Stimulated activated CD4-positive, alpha-beta T cell treated with anti-CD3 and anti-CD28 coated beads, Interleukin-1b, Interleukin-23, amount 100 ng/mL, for 1 hour (primary cell): ENCODE measurements at places on chromosomes 7 and 10.

- no peak for DNase-seq
These were observed 53.2 kb downstream of the BPGM start for GRCh38 chr7:134699899-134700298.

GRCh38 chr10:80187465-80188409 is 17.6 kb downstream of the ANXA11 start:
- DNase-seq: no peak

- DNase-seq: no peak
These were observed 87.5 kb downstream of the FRMD4A start for GRCh38 chr10:14243221-14243620.

GRCh38 chr7:124457841-124458240 is 307.8 kb downstream of the GPR37 start:
- DNase-seq: no peak

GRCh38 chr7:117047496-117047895 is 94.2 kb downstream of the ST7 start:
- no peak for DNase-seq

DNA sequence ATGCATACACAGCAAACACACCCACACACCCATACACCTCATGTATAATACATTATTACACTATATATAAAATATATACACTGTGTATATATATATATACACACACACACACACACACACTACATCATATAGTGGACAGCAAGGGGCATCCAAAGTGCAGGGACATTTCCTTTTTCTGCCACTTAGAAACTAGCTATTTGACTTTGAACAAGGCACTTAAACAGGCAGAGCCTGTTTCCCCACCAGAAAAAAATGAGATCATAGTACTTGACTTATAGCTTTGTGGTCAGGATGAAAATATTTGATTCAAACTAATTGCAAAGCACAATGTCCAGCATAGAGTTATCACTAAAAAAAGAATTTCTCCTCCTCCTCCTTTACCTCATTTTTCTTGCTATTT is 254.3 kb upstream of the NPVF start:
- DNase-seq: no peak
